Trophoblast cell (in vitro differentiated cells and primary cell): ENCODE measurements at places on chromosomes 5 and 9.

DNA sequence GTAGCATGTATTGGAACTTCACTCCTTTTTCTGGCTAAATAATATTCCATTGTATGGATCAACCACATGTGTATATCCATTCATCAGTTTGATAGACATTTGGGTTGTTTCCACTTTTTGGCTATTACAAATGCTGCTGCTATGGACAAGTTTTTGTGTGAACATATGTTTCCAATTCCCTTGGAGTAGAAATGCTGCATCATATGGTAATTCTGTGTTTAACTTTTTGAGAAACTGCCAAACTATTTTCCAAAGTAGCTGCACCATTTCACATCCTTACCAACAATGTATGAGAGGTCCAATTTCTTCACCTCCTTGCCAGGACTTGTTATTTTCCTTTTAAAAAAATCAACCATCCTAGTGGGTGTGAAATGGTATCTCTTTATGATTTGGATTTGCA, 8.4 kb downstream of the FRRS1L start:
- no peak overlapping the region for H3K4me3 ChIP-seq
- H3K27ac ChIP-seq, result no peak overlapping the region
- no peaks in the 10 kb centered on the region for H3K36me3 ChIP-seq
- no peaks in the 10 kb centered on the region for H3K4me1 ChIP-seq
- H3K27me3 ChIP-seq, result peaks cover under 1% of the 10 kb centered on the region

DNA sequence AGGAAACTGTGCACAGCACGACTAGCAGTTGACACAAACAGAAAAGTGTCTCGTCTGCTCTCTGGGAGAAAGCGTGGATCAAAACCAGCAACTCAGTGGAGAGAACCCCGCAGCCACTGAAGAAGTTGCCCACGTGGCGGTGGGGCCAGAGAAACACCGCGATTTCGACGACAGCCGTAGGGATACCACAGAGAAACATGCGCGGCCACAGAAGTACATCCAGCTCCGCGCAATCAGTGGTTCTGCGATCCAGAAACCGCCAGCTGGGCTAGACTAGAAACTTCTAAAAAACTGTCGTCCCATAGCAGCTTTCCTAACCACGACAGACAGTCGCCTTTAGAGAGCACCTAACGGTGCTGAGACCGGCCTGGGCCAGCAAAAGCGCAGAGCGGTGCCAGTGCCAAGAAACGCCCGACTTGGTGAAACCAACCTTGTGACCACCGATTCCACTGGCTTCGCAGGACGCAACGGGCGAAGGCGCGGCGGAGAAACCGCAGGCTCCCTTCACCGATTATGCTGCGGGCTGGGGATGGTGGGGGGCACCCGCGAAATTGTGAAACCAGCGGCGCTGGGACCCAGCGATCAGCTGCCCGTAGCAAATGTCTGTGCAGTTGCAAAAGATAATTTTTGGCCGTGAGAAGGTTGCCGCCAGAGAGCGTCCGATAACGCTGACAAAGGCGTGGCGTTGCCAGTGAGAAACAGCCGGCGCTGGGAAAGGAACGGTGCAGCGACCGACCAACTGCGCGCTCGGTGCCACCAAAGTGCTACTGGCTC, 2.7 kb upstream of the ANXA2R start:
- H3K4me1 ChIP-seq, result peaks cover 25% of the 10 kb centered on the region
- DNase-seq, result peak; percentile 80
- H3K27ac ChIP-seq, result no peak overlapping the region
- H3K27me3 ChIP-seq, result peaks cover 52% of the 10 kb centered on the region
- H3K36me3 ChIP-seq, result no peaks in the 10 kb centered on the region

DNA sequence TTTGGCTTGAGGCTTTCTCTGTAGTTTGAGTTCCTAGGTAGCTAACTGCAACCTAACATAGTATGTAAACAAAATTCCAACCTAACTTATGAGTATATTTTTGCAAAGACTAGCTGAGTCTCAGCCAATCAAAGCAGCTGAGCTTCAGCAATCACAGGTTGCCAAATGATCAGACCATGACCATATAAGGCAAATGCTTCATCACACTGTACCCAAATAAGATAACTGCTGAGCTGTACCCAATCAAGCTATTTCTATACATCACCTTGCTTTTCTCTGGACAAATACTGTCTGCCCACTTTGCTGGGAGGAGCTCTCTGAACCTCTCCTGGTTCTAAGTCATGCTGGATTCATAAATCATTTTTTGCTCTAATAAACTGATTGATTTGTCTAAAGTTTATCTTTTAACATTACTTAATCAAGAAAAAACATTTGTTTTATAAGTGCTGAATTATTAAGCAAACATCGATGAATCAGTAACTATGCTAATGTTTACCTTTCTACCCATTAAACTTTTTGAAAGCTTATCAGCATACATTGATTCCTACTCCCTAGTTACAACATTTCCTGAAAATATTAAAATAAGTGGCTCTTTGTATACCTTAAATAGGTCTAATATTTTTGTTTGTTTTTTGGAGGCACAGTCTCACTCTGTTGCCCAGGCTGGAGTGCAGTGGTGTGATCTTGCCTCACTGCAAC, 129.7 kb upstream of the PCA3 start:
- H3K4me1 ChIP-seq, result no peaks in the 10 kb centered on the region
- no peak overlapping the region for H3K4me3 ChIP-seq
- no peaks in the 10 kb centered on the region for H3K27me3 ChIP-seq
- no peaks in the 10 kb centered on the region for H3K36me3 ChIP-seq
- H3K27ac ChIP-seq, result no peak overlapping the region

DNA sequence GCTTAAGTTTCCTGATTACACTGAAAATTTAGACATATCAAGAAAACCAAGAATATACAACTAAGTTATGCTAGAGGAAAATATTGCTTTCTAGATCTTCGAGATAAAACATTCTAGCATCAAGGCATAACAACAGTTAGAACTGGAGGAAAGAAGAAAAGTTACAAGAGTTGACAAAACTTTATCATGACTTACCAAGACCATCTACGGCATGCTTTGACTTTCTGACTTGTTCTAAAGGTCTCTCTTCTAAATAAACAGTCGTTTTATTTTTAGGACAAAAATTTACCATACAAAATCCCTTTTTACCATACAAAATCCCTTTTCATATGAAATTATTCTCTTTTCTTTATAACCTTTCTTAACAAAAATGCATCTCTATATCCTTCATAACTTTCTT, 1110.1 kb upstream of the CDH10 start:
- H3K4me3 ChIP-seq, result no peak overlapping the region
- no peaks in the 10 kb centered on the region for H3K36me3 ChIP-seq
- H3K4me1 ChIP-seq, result no peaks in the 10 kb centered on the region

GRCh38 chr9:4967523-4967922, 17.5 kb upstream of the JAK2 start:
- no peak for DNase-seq

- H3K4me3 ChIP-seq, result no peak overlapping the region
- no peak for DNase-seq
- no peaks in the 10 kb centered on the region for H3K4me1 ChIP-seq
- H3K27me3 ChIP-seq, result no peaks in the 10 kb centered on the region
- no peaks in the 10 kb centered on the region for H3K36me3 ChIP-seq
- no peak overlapping the region for H3K27ac ChIP-seq
Measured at GRCh38 chr5:72947498-72947897, 8.3 kb upstream of the FCHO2 start.

GRCh38 chr9:75912951-75913350, 22.5 kb downstream of the PCSK5 start:
- no peaks in the 10 kb centered on the region for H3K36me3 ChIP-seq
- no peak overlapping the region for H3K4me3 ChIP-seq
- no peaks in the 10 kb centered on the region for H3K27me3 ChIP-seq
- no peak for DNase-seq
- H3K27ac ChIP-seq, result no peak overlapping the region
- H3K4me1 ChIP-seq, result no peaks in the 10 kb centered on the region

DNA sequence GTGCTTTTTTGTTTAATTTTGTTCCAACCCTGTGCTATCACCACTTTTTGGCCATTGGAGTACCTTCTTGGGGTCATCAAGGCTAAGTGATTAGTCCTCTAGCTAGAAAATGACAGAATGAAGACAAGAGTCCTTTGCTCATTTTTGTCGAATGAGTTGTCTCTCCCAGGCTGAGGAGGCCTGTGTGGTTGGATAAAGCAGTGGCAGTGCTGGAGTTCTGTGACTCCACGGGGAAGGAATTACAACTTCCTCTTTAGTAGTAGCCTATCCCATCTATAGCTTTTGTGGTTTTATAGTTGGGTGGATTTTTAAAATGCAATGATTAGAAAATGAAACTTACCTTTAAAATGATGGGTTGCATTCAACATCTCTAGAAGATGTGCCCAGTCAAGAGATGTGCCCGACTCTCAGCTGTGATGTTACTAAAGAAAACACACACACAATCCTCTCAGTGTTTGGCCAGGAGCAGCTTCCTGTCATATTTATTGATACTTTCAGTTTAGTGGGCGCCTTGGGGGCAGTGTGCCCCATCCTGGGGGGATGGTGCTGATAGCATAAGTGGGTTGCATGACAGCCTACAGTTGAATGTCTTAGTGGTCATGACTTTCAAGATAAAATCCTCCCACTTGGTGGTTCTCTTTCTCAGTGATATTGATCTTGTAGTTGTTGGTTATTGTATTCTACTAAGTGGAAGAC, 11.9 kb downstream of the OTULINL start:
- peak; percentile 62 for DNase-seq
- H3K36me3 ChIP-seq, result no peaks in the 10 kb centered on the region
- no peaks in the 10 kb centered on the region for H3K27me3 ChIP-seq
- H3K4me1 ChIP-seq, result peaks cover 10% of the 10 kb centered on the region
- no peak overlapping the region for H3K4me3 ChIP-seq

GRCh38 chr5:130280528-130281217, 376.4 kb downstream of the CHSY3 start:
- no peak for DNase-seq
- no peak overlapping the region for H3K27ac ChIP-seq
- no peaks in the 10 kb centered on the region for H3K4me1 ChIP-seq

DNA sequence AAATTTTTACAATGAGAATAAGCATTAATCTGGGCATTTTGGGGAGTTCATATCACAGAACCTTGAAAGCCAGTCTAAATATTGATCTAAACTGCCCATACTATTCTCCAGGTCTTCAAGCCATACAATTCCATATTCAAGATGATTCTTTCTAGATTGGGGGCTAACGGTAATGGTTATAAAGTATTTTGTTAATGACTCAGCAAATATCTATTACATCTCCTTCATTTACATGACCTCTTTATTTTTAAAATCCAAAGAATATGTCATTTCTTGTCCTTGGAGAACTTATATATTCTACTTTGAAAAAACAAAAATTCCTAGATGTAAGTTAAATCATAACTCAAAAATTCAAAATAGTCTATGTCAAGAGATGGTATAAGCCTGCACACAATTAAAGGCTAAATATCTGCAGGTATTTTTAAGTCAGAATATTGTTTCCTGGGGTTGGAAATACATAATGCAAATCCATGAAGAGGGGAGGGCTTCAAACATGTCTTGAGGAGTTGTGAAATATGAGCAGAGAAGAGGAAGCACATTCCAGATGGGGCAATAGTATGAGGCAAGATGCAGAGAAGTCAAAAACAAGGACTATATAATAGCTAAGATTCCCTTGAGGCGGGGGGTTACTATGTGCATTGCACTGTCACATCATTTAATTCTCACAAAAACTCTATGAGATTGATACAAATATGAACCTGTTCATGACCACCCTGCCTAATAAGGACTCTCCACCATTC, 526.4 kb downstream of the NR2F1-AS1 start:
- H3K27me3 ChIP-seq, result no peaks in the 10 kb centered on the region
- DNase-seq, result peak; percentile 1
- no peak overlapping the region for H3K27ac ChIP-seq
- H3K4me3 ChIP-seq, result no peak overlapping the region
- no peaks in the 10 kb centered on the region for H3K36me3 ChIP-seq

GRCh38 chr9:72440378-72440777, 75.4 kb upstream of the ZFAND5 start:
- H3K36me3 ChIP-seq, result no peaks in the 10 kb centered on the region
- H3K4me3 ChIP-seq, result no peak overlapping the region
- no peaks in the 10 kb centered on the region for H3K27me3 ChIP-seq
- H3K4me1 ChIP-seq, result peaks cover 24% of the 10 kb centered on the region
- no peak for DNase-seq

GRCh38 chr5:22549876-22550671, 303.1 kb downstream of the CDH12 start:
- no peak for DNase-seq
- no peaks in the 10 kb centered on the region for H3K4me1 ChIP-seq
- no peak overlapping the region for H3K27ac ChIP-seq
- H3K27me3 ChIP-seq, result no peaks in the 10 kb centered on the region
- no peaks in the 10 kb centered on the region for H3K36me3 ChIP-seq

DNA sequence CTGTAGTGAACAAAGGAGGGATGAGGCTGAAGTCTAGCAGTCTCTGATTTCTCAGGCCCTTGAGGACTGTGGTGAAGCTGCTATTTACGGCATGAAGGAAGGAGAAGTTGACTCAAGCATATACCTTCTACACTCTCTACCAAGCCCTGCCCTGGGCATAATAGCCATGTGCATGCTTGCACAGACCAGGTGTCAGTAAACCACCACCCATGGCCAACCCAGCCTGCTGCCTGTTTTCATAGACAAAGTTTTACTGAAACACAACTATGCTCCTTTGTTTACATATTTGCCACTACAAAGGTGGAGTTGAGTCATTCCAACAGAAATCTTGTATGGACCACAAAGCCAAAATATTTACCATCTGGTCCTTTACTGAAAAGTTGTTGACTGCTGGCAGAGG, 126.9 kb downstream of the PAPPA start:
- DNase-seq, result peak; percentile 53
- H3K27ac ChIP-seq, result no peak overlapping the region
- H3K4me1 ChIP-seq, result peaks cover 13% of the 10 kb centered on the region
- no peak overlapping the region for H3K4me3 ChIP-seq
- no peaks in the 10 kb centered on the region for H3K36me3 ChIP-seq

DNA sequence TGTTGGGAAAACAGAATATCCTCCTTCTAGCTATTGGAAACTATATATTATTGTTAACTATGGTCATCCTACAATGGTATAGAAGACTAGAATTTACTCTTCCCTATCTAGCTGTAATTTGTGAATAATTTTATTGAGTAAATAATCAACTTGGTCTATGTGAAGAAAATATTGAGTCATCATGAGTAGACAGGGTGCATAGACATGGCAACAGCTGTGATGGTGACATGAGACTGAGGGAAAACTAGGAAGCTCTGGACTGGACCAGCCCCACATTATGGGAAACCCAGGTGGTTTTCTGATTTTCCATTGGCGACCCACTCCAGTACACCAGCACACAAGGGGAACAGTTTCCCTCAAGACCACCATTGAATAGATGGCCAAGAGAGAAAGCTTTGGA, 95.0 kb downstream of the APBA1 start:
- H3K27ac ChIP-seq, result no peak overlapping the region
- no peak for DNase-seq
- no peaks in the 10 kb centered on the region for H3K36me3 ChIP-seq
- H3K4me1 ChIP-seq, result no peaks in the 10 kb centered on the region

- no peak overlapping the region for H3K4me3 ChIP-seq
- no peaks in the 10 kb centered on the region for H3K36me3 ChIP-seq
- no peaks in the 10 kb centered on the region for H3K27me3 ChIP-seq
- no peak for DNase-seq
Measured at GRCh38 chr9:69115621-69116020, 58.5 kb upstream of the TJP2 start.
